ENCODE measurements at places on chromosomes 4 and X.

- DNase-seq, result no peak
Observed at GRCh38 chr4:74661427-74662201, 132.7 kb downstream of the BTC start.

- DNase-seq, result no peak
Observed at GRCh38 chrX:40144576-40144975, 46.8 kb upstream of the BCOR start.

- DNase-seq, result no peak
Observed at GRCh38 chr4:80196922-80197573, at the start of gene PRDM8. Gene PRDM8, plus strand, starts transcription at chr4:80197503. Its CDS starts 2,578 bp downstream, at chr4:80200081.

DNA sequence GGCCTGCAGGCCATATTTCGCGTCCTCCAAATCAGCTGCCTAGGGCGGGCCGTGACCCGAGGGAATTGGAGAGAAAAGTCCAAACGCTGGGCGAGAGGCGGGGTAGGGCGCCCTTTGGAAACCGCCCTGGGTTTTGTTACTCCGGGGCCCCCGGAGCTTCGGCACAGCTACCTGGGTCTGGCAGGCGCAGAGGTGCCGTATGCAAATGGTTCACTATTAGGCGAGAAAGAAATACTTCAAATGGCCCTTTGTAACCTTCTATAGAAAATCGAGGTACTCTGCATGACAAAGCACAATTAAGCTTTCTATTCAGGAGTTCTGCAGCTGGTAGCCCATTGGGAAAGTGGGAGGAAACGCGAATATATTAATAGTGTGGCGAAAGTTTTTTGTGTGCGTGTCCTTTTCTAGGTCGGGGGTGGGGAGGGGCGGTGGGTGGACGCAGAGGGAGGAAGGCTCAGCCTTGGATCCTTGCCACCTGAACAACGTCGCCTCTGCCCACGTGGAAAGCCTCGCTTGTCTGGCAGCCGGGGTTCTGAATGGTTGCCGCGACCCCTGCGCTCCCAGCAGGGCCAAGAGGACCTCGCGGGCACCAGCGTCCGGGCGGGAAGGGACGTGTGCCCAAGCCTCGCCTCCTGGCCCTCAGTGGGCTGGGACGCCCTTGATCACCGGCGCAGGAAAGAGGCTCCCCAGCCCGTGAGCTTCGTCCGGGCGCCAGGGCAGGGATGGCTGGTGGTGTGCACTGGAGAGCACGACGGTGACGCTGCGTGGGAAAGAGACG, 9.5 kb downstream of the GSX2 start:
- no peak for DNase-seq
